ENCODE measurements at places on chromosomes 6 and 20. TPM values are rescaled to one million over a fixed set of nuclear protein-coding genes. Genes with fewer than 3 reads are reported as not detected.

FRK gene
- not detected for total RNA-seq

DEFB132 gene
- not detected for total RNA-seq

SLC35B3 gene
- total RNA-seq, result 1.9 TPM

FHL5 gene
- not detected for total RNA-seq

JPH2 gene
- not detected for total RNA-seq

MYH7B gene
- total RNA-seq, result under 0.01 TPM

Measured in mononuclear cell (primary cell).